Melanocyte of skin (primary cell): ENCODE measurements at places on chromosomes 7 and 10. TPM values are rescaled to one million over a fixed set of nuclear protein-coding genes. Genes with fewer than 3 reads are reported as not detected.

Gene BEND7
- total RNA-seq: 1.7 and 4.4 TPM in 2 replicates

Gene SP8
- total RNA-seq: not detected in 2 replicates

Gene SPDYE3
- total RNA-seq: not detected in 2 replicates

Gene ENTPD1
- total RNA-seq: 0.67 and 1.7 TPM in 2 replicates
